NAMALWA (cell line): ENCODE measurements at places on chromosomes 7 and 10.

DNA sequence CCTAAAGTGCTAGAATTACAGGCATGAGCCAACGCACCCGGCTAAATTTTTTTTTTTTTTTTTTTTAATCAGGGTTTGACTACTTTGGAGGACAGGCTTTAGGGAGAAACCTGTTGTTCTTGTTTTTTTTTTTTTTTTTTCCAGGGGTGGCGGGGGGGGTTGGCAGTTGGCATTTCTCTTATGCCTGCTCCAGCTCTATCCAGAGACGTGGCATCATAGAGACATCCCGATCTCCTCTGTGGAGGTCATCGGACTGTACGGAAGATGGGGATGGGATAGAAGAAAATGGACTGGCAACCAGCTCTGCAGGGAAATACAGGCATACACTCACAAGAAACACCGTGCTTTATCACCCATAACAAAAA lies 130.8 kb downstream of the PRPF18 start:
- no peak for DNase-seq

DNA sequence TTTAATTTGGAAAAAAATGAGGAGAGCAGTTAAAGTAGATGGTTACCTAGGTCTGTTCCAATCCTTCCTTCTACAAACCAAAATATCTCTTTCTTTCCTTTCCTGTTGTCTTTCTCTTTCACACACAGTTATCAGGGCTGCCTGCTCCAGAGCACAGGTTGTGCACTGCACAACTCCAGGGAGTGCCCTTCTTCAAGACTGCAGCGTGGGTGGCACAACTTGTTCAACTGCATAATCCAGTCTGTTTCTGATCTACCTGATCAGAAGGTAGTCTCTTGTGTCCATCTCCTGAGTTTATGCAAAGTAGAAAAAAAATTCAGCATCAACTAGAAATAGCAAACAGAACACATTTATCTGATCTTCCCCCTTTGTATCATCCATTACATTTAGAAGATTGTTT lies 78.1 kb upstream of the COL13A1 start:
- DNase-seq, result no peak

DNA sequence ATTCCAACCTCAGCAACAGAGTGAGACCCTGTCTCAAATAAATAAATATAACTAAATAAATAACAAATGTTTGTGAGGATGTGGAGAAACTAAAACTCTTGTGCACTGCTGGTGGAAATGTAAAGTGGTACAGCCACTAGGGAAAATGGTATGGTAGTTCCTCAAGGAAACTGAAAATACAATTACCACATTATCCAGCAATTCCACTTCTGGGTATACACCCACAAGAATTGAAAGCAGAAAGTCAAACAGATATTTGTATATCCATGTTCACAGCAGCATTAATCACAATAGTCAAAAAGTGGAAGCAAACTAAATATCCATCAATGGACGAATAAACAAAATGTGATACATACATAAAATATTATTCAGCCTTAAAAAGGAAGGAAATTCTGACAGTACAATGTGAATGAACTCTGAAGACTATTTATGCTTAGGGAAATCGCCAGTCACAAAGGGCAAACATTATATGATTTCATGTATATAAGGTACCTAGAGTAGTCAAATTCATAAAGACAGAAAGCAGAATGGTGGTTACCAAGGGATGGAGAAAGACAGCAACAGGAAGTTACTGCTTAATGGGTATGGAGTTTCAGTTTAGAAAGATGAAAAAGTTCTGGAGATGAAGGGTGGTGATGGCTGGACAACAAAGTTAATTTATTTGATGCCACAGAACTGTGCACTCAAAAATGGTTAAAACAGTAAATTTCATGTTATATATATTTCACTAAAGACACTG lies 9.8 kb downstream of the ARHGAP12 start:
- no peak for DNase-seq

GRCh38 chr10:8163824-8164223 lies 109.3 kb downstream of the GATA3 start:
- no peak for DNase-seq

DNA sequence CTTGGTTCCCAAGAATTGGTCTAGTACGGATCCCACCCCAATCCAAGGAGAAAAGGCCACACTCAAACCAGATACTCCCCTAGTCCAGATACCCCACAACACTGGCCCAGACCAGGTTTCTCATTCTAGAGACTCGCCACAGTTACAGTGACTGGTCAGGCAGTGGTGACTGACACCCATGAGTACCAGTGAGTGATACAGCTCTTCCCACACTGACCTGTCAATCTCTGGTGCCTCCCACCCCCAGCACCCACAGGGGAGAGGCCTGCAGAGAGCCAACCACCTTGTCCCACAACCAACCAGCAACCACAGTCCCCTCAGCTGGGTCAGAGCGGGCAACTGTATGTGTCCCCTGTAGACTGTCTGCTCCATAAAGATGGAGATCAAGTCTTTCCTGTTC lies 152.8 kb downstream of the NEURL1 start:
- DNase-seq, result no peak

DNA sequence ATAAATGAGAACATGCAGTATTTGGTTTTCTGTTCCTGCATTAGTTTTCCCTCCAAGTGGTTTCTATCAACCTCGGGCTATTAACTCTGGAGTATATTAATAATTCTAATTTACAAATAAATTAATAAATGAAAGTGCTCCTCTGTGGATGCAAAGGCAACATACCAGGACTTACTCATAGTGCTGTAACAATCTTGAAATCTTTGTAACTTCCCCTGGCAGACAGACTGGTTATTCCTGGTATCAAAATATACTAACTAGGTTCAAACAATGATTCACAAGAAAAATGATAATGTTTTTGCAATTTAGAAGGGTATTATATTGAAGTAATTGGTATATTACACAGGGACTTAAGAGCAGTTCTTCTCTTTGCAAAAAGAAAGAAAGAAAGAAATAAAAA lies 177.2 kb downstream of the FANK1 start:
- no peak for DNase-seq
